Stimulated activated CD4-positive, alpha-beta T cell treated with anti-CD3 and anti-CD28 coated beads, Interleukin-1b, Interleukin-23, amount 100 ng/mL, for 24 hours (primary cell): ENCODE measurements at places on chromosomes 11 and 22.

DNA sequence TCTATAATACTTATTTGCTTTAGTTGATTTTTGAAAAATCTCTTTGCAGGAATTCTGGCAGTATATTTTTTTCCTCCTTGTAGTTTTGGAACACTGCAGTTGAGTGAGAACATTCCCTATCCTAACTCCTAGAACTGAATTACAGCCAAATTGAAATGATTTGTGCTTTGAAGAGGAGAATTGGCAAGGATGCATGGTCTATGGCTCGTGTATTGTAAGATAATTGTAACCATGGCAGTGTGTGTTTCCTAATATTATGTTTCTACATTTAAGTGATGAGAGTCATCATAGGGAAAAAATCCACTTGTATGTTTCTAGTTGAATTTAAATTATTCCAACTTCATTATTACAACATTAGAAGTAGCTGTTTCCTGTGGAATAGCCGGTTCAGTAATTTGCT is 80.9 kb upstream of the MYO18B start:
- DNase-seq, result no peak

- no peak for DNase-seq
Observed at GRCh38 chr11:128205796-128206195, 381.6 kb downstream of the ETS1 start.

GRCh38 chr11:65987336-65987735 is 14.6 kb downstream of the EIF1AD start:
- no peak for DNase-seq

- no peak for DNase-seq
Observed at GRCh38 chr22:40534379-40535188, 101.9 kb downstream of the MRTFA start.

DNA sequence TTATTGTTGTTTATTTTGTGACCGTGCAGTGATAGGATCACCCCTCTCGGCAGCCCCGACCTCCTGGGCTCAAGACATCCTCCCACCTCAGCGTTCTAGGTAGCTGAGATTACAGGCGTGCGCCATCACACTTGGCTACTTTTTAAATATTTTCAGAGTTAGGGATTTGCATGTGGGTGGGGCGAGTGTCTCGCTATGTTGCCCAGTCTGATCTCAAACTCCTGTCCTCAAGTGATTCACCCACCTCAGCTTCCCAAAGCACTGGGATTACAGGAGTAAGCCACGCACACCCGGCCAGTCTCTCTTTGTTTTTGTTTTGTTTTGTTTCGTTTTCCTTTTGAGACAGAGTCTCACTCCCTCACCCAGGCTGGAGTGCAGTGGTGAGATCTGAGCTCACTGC is 1.2 kb upstream of the INTS5 start:
- no peak for DNase-seq

DNA sequence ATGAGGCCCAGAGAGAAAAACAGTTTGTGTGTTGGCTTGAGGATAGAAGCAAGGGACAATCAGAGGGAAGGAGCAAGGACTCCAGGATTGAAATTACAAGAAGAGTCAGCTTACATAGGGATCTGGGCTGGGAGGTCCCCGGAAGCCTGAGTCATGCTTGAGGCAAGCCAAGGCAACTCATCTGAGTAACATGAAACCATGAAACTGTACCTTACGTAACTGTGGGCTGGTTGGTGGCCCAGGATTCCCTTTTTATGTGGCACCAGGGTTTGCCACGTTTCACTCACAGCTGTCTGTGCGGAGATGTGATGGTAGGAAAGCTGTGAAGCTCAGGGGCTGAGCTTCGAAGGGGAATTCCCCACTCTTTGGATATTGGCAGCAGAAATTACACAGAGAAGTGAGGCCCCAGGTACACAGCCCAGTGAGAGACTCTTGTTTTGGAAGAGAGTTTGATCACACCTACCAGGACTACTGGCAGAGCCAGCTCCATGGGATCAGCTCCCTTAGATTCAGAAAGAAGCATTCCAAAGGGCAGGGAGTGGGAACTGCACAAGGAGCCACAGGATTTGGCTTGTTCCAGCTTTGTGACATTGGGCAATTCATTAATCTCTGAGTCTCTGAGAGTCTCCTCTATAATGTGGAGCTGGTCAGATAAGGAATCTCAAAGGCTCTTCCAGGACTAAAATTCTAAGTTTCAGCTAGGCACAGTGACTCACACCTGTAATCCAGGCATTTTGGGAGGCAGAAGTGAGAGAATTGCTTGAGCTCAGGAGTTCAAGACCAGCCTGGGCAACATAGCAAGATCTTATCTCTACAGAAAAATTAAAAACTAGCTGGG is 7.8 kb downstream of the SLC5A1 start:
- DNase-seq, result peak; percentile 12

DNA sequence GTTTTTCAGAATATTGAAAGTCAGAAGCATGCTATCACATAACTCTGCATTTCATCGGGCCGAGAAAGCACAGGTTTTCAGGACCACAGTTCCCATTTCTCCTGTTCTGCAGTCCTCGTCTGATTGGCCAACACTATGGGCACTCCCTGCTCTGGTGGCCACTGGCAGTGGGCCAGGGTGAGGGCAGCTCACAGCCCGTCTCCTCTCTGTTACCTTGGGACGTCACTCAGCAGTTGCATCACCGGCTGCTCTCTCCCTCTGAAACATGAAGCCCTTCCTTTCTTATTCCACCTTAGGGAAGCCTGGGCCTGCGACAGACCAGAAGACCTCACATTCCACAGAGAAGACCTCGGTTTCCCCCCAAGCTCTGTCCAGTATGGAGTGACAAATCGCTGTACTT is 11.4 kb upstream of the MICAL3 start:
- no peak for DNase-seq

DNA sequence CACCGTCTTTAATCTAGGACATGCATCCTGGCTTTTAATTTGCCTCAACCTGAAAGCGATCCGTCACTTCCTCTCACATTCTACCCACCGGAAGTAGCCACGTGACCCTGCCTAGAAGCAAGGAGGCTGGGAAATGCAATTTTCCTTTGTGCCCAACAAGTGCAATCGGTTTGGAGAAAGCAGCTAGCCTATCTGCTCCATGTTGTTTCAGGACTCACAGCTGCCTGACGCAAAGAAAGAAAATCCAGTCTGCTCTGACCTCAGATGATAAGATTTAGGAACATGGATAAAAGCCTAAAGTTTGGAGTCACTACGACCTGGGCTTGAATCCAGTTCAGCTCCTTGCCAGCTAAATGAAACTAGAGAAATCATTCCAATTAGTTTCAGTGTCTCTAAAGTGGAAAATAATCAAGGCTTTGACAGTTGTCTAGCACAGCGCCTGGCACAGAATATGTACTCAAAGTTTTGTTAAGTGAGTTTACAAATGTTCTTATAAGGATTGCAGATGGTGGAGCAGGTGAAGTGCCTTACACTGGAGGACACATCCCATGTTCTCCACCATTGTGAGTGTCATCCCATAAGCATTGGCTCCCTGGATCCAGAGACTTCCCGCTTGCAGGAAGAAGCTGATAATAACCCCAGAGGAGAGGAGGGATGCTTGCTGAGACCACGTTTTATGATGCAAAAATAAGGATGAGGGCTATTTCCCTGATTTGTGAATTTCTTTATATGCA is 553.7 kb downstream of the MN1 start:
- DNase-seq, result no peak

GRCh38 chr11:133536198-133536597 is 3.9 kb upstream of the OPCML start:
- no peak for DNase-seq

DNA sequence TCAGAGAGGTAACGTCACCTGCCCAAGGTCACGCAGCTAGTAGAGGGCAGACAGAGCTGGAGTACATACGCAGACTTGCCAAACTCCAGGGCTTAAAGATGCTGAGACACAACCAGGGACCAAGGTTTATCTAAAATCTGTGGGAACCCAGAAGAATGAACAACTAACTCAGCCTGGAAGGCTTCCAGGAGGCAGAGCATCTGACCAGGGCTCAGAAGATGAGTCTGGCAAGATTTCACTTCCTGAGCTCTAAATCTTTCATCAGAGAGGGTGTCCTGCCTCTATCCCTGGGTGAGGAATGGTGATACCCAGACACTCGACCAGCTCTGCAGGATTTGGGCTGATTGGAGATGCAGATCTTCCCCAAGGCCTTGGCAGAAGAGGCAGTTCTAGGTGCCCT is 9.1 kb downstream of the GAL3ST1 start:
- no peak for DNase-seq

DNA sequence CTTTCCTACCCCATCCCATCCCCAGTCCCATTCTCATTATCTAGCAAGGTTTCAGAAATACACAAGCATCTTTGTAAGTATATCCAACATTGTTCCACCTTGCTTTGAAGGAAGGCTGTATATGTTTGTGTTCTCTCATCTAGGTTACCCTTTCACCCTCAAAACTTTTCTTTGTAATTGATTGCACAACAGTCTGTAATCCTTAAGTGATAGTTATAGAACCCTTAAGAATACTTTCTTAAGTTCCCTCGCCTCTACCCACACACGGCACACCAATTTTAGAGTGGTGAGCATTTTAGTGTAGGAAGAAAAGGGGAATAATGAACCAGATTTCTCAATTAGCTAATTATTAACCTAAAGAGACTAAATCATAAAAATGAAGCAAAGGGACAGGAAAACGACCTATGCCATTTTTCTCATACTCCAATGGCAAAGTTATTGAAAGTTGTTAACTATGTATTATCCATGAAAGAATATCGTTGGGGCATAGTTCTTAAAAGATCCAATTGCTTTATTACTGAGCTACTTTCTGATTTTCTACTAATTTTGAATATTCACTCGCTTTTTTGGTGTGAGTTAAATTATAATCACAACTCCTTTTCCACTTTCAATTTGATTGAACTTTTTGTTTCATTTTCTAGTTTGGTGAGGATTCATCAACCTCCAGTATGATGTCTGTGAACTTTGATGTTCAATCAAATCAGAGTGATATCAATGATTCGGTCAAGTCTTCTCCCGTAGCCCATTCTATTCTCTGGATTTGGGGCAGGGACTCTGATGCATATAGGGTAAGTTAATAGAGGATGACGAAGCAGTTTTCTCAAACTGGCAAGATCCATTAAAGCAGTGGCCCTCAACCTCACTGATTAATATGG is 44.9 kb downstream of the TTC17 start:
- no peak for DNase-seq

- no peak for DNase-seq
Observed at GRCh38 chr11:74020539-74020938, 11.7 kb upstream of the UCP3 start.

DNA sequence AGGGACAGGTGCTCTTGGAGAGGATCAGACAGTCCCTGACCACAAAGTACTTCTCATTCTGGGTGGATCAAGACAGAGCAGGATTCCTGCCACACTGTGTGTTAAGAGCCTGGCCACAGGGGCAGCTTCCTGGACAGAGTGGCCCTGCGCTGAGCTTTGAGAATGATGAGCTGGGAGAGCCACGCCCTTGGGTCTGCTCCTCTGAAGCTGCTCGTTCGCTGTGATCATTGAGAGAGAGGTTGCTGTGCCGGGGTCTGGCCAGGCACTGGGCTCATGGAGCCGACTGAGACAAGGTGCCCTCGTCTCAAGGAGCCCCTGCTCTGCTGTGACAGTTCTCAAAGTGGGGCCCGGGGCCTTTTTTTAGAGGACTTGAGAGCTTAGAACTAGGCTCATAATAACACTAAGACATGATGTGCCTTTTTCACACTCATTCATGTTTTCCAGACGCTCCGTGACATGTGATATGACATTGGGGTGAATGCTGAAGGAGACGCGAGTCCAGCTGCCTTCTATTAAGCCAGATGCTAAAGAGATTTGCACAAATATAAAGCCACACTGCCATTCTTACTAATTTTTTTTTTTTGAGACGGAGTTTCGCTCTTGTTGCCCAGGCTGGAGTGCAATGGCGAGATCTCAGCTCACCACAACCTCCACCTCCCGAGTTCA is 1.6 kb upstream of the MFRP start:
- DNase-seq, result no peak

DNA sequence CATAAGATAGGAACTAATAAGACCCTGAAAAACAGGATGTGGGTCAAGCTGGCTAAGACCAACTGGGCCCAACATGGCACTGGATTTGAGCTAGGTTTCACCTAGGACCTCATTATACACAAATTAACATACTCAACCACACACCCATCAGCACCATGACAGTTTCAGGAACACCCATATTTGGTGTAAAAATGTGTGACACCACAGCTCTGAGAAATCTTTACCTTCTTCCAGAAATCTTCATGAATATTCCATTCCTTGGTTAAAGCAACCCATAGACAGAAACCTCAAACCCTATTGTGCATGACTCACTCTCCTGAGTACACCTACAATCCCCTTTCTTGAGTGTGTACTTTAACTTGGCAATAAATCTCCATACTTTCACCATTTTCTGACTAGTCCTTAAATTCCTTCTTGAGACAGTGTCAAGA is 378.8 kb downstream of the DYNC2H1 start:
- DNase-seq, result no peak

- DNase-seq, result no peak
Observed at GRCh38 chr22:39294571-39295468, 24.6 kb downstream of the RPL3 start.

DNA sequence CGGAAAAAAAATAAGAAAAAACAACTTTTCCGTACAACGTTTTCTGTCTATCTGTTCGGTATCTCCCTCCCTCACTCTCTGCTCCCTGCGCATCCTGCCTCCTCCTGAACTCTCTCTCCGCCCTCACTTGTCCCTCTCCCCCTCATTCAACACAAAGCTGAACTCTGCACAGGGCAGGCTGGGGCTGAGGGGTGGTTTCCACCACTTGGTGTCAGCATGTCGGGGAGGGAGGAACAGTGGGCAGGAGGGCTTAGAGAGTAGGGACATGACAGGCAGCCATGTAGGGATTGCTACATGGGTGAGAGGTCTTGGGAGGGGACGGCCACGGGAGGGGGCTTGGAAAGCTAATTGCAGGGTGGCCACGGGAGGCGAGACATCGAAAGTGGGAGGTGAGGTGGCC is 17.6 kb downstream of the SLC22A12 start:
- no peak for DNase-seq

- DNase-seq, result no peak
Observed at GRCh38 chr11:37755521-37755920, 1157.5 kb upstream of the RAG2 start.

GRCh38 chr11:1863352-1864216 is 10.7 kb downstream of the LSP1 start:
- no peak for DNase-seq

- no peak for DNase-seq
Observed at GRCh38 chr22:31932863-31933262, 11.5 kb upstream of the YWHAH start.

GRCh38 chr11:129620237-129621104 is 195.2 kb upstream of the TMEM45B start:
- DNase-seq, result no peak

- no peak for DNase-seq
Observed at GRCh38 chr22:42938976-42939375, 76.0 kb downstream of the PACSIN2 start.

- no peak for DNase-seq
Observed at GRCh38 chr11:75568616-75569219, 6.7 kb downstream of the SERPINH1 start.

- no peak for DNase-seq
Observed at GRCh38 chr11:61972672-61973475, 5.4 kb upstream of the FTH1 start.

GRCh38 chr11:88909500-88909899 is 156.3 kb downstream of the GRM5 start:
- no peak for DNase-seq

- no peak for DNase-seq
Observed at GRCh38 chr11:117717485-117718314, 79.3 kb downstream of the DSCAML1 start.

GRCh38 chr11:10390375-10390774 is 64.7 kb upstream of the AMPD3 start:
- no peak for DNase-seq

- DNase-seq, result no peak
Observed at GRCh38 chr11:11757909-11758308, 83.9 kb upstream of the USP47 start.
